Anterior cingulate cortex (tissue), 58 donors: ENCODE measurements at places on chromosomes 2 and 18.

GRCh38 chr2:226618875-226619605 lies 180.6 kb downstream of the IRS1 start:
- DNase-seq: no peak

GRCh38 chr2:71908798-71909197 lies 238.9 kb downstream of the CYP26B1 start:
- no peak for DNase-seq

GRCh38 chr2:43425659-43426058 lies 170.2 kb downstream of the THADA start:
- DNase-seq: no peak

- DNase-seq: no peak
Observed at GRCh38 chr2:53785366-53785765, 1.4 kb downstream of the ASB3 start.

DNA sequence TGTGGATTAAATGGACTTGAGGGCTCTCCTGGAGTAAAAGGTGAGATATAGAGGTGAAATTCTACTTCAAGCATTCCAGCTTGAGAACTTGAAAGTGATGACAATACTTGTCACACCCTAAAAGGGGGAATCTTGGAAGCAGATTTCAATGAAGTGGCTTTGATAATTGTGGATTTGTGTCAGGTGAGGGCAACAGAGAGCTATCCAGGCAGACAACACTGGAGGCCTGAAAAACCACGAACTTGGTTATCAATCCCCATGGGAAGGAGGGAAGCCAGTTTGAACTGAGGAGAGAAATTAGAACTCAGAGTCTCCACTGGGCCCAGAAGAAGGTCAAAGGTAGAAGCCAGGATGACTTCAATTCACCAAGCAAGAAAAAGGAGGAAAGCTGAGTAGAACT lies 263.9 kb downstream of the FIGN start:
- DNase-seq: no peak

GRCh38 chr18:75087119-75088020 lies 121.6 kb downstream of the PTGR3 start:
- no peak for DNase-seq

- DNase-seq: no peak
Observed at GRCh38 chr2:212488611-212489010, 50.0 kb downstream of the ERBB4 start.

DNA sequence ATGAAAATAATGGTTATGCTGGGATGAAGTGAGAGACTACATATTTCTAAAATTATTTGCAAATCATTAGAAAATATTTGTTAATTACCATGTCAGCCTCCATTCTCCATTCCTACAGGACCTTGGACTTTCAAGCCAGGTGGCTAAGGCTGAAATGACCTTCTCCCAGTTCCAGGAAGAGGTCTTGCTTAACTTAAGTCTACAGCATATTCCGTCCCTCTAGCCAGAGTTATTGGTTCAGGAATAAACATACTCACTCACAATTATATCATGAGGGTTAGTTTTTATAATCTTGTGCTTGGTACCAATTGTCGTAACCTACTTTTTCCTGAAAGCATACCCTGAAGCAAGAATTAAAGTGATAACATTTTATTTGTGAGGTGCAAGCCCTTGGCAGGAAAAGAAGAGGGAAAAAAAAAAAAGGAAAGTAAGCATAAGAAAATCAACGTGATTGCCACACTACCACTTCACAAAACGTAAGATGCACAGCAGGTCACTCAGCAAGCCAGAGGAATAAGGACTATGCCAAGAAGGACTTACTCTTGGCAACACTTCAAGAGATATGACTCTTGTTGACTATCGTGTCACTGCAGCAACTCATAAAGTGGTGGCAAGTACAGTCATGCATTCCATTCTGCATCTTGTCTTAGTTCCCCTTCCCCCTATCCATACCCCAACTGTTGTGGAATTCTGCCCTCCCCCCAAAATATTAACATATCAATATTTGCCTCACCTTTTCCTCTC lies 479.1 kb downstream of the MBD2 start:
- DNase-seq: no peak

DNA sequence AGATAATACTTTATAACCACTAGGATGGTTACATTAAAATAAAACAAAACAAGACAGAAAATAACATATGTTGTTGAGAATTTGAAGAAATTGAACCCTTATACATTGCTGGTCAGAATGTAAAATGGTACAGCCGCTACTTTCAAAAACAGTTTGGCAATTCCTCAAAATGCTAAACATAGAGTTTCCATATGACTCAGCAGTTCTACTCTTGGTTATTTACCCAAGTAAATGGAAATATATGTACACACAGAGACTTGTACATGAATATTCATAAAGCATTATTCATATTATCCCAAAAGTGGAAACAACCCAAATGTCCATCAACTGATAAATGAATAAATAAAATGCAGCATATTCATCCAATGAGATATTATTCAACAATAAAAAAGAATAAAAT lies 92.5 kb upstream of the LRATD1 start:
- no peak for DNase-seq

DNA sequence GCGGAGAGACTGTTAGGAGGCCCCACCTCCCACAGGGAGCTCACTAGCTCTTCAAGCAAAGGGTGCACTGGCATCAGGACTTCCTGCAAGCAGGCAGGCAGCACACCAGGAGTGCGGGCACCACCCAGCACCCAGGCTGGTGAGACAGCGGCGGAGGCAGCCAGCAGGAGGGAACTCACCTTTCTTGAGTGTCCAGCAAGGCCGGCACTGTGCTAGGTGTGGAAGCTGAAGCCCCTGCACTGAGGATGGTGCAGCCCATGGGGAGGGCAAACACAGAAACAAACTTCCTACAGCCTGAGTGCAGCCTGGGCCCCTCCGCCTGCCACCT lies 100.7 kb upstream of the ID2 start:
- no peak for DNase-seq

GRCh38 chr2:69241093-69241492 lies 145.9 kb downstream of the GFPT1 start:
- no peak for DNase-seq

DNA sequence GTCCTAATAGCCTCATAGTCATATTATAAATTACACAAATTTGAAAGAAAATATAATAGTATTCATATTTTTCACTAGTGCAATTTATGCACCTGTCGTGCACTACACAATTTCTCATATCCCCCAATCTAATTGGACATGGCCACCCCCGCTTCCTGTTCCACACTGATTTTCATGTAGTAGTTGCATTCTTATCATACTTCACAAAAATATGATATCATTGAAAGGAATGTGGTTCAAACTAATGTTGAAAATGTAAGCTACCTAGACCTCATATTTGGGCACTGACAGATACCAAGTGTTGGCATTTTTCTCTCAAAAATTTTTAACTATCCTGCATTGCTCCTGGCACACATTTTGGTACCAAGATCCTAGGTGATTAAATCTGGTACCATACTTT lies 985.5 kb upstream of the POU3F3 start:
- no peak for DNase-seq

- DNase-seq: no peak
Observed at GRCh38 chr2:26363323-26363722, 16.7 kb upstream of the ADGRF3 start.

DNA sequence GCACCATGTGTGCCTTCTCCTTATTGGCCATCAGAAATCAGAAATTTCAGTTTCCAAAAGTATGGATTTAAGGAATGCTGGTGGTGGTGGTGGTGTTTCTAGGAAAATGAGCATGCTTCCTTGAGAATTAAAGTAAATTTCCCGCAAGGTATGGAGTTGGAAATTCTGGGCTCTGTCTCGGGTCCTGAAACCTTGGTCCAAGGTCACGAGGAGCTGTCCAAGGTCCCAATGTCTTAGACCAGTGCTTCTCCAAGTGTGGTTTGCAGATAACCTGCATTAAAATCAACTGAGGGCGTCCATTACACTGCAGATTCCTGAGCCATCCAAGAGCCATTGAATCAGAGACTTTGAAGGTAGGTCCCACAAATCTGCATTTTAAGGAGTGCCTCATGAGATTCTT lies 210.9 kb upstream of the PKDCC start:
- no peak for DNase-seq

- no peak for DNase-seq
Observed at GRCh38 chr2:28101892-28102291, 211.4 kb downstream of the BABAM2 start.

DNA sequence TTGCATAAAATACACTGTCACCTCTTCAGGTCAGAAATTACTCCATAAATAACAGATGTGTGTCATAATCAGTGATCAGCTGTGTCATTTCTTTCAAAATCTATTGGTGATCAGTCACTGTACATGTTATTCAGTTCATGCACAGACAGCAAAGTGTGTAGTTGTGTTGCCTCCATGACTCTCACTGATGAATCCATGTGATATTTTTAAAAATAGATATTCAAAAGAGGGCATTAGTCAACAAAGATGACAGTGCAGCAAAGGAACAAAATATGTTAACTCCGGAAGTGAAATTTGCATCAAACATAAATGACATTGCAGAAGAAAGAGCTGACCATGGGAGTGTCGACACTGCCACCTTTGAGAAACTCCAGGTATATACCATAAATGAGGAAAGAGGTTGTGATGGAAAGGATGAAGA lies 17.1 kb upstream of the MCM6 start:
- DNase-seq: no peak

GRCh38 chr18:34493566-34494358 lies 216.3 kb upstream of the DTNA start:
- peak; percentile 59 for DNase-seq
